ENCODE measurements at places on chromosomes 5 and 9. TPM values are rescaled to one million over a fixed set of nuclear protein-coding genes. Genes with fewer than 3 reads are reported as not detected.
A peak's percentile ranks its signal among the peaks of the same experiment; 100 is the strongest.

Gene NR2F1
- total RNA-seq = 15.9 TPM

Gene EFNA5
- total RNA-seq = 18.8 TPM

Gene CCL19
- not detected for total RNA-seq

Gene PCDHA9
- total RNA-seq = 2.5 TPM

DNA sequence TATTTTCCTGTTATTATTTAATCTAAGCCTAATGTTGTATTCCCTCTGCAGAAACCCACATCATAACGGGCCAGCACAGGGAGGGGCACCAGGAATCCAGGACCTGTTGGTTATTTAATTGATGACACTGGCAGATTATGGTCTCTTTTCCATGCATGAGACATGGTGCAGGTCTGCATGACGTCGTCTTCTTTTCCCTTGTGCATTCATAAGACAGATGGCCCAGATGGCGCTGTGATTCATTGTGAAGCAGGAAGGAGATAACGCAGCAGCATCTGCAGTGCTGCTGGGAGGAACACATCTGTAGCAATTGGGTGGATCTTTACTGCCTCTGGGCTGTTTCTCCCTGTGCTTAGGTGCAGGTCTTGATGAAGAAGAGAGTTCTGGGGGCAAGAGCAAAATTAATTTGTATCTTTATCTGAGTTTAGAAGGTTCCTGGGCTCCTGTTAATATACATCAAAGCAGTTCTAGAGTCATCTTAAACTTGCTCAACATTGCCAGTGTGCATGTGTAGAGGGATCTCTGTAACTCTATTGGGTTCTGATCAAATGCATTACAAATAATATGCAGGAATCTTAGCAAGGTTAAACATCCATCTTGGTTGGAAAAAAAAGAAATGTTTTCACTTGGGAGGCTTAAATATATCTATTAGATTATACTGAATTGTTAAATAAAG, 176.1 kb downstream of the PCSK1 start:
- no peaks in the 10 kb centered on the region for H3K36me3 ChIP-seq
- H3K27ac ChIP-seq = no peak overlapping the region
- H3K27me3 ChIP-seq = no peaks in the 10 kb centered on the region
- no peak overlapping the region for H3K4me3 ChIP-seq
- H3K4me1 ChIP-seq = no peaks in the 10 kb centered on the region
- DNase-seq = peak; percentile 55

DNA sequence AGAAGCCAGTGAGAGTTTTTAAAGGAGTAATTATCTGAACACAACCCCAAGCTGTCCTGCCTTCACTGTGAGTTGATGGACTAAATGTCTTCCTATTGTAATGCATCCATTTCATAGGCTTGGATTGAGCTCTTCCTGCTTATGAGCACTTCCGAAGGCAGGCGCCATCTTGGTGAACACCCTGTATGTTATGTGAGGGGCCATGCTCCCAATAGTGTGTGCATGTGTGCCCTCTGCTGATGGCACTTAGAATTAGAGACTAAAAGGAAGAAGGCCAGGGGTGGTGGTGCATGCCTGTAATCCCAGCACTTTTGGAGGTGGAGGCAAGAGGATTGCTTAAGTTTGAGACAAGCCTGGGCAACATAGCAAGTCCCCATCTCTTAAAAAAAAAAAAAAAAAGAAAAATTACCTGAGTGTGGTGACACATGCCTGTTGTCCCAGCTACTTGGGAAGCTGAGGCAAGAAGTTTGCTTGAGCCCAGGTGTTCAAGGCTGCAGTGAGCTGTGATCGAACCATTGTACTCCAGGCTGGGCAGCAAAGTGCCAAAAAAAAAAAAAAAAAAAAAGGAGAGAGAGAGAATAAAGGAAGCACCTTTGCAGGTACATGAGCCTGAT, 65.0 kb downstream of the C9orf152 start:
- no peak for DNase-seq

DNA sequence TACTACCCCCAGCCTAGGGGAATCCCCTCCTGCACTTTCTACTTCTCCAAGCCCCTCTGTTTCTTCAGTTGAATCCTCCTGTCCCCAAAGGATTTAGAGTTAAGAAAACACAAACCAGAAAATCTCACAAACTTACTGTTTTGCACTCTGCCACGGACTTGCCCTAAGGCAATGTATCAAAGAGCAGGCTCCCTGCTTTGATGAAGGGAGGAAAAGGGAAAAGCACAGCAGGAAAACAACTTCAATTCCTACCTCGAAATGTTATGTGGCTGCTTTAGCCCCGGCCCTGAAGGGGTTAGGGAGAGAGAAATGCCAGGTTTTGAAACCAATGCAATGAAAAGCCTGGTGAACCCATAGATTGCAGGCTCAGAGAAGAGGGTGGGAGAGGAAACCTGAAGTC, 254.7 kb downstream of the MAN2A1 start:
- H3K27me3 ChIP-seq = no peaks in the 10 kb centered on the region
- no peaks in the 10 kb centered on the region for H3K36me3 ChIP-seq
- H3K4me1 ChIP-seq = no peaks in the 10 kb centered on the region
- H3K4me3 ChIP-seq = no peak overlapping the region

- no peaks in the 10 kb centered on the region for H3K36me3 ChIP-seq
- no peak overlapping the region for H3K4me3 ChIP-seq
- DNase-seq = no peak
- no peak overlapping the region for H3K27ac ChIP-seq
- no peaks in the 10 kb centered on the region for H3K27me3 ChIP-seq
These were observed 251.8 kb upstream of the POU5F2 start for GRCh38 chr5:93993161-93993560.

DNA sequence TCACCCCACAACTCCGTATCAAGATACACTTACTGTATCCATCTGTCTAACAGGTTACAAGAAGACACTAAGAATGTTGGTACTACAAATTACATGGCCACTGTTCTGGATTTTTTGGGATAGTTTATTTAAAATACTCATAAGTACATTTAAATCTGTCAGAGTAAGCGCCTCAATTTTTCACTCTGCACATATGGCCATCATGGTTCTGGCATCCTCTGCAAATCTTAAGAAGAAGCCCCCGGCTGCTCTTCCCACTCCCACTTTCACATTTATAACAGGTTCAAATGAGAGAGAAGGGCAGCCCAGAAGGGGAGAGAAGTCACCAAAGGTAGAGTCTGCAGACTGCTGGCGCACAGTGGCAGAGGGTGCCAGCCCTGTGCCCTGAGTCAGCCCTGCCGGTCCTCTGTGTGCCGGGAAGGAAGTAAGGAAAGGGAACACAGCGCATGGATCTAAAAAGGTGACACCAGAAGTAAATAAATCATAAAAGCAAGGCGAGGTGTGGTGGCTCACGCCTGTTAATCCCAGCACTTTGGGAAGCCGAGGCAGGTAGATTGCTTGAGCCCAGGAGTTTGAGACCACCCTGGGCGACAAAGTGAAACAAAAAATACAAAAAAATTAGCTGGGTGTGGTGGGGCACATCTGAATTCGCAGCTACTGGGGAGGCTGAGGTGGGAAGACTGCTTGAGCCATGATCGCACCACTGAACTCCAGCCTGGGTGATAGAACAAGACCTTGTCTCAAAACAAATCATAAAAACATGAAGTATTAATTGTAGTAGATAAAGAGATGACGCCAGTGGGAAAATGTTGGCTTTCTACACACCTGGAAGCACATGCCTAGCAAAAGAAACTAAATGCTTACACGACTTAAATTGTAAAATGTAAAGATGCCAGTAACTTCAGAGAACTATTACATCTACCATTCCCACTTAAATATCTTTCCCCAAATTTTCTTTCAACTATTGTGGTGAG, 30.0 kb downstream of the RNF130 start:
- no peaks in the 10 kb centered on the region for H3K4me1 ChIP-seq
- H3K4me3 ChIP-seq = no peak overlapping the region
- H3K36me3 ChIP-seq = no peaks in the 10 kb centered on the region
- no peak for DNase-seq
- H3K27ac ChIP-seq = no peak overlapping the region

DNA sequence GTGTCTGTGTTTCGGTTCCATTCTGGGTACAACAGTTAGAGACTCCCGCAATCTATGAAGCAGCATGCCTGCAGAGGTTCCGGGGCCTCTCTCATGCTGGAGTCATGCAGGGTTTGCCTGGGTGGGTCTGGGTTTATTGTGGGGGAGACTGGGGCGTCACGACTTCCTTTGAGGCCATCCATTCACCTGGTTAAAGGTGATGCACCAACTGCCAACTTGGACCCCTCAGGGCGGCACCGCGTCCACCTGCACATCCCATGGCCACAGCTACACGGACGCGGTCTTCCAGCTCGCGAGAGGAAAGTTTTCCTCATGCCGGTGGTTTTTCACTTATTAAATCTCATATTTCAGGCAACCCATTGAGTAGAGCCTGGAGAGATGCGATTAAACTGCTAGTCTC, 30.9 kb upstream of the IRX4 start:
- no peak for DNase-seq
- no peak overlapping the region for H3K27ac ChIP-seq
- H3K27me3 ChIP-seq = no peaks in the 10 kb centered on the region

DNA sequence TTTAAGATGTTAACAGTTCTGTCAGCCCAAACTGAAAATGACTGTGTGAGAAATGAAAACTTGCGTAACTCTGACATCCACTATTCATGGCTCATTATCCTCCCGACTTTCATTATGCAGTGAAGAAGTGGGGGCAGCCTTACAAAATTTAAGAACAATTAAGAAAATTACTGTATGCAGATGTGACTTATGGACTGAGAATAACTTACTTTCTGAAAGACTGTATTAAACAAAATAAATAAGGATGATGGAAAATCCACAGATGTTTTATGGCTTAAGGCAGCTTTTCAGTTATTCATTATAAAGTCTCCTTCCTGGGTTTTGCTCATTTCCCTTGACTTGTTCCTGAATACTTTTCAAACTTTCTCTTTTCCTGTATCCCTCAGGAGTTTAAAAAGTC, 55.2 kb downstream of the GRIN3A start:
- H3K27me3 ChIP-seq = no peaks in the 10 kb centered on the region
- no peak for DNase-seq
- H3K27ac ChIP-seq = no peak overlapping the region

GRCh38 chr5:142767178-142767577, 3.0 kb upstream of the ARHGAP26 start:
- H3K27me3 ChIP-seq = no peaks in the 10 kb centered on the region
- H3K27ac ChIP-seq = no peak overlapping the region
- H3K4me1 ChIP-seq = peaks cover 9% of the 10 kb centered on the region
- no peak overlapping the region for H3K4me3 ChIP-seq

DNA sequence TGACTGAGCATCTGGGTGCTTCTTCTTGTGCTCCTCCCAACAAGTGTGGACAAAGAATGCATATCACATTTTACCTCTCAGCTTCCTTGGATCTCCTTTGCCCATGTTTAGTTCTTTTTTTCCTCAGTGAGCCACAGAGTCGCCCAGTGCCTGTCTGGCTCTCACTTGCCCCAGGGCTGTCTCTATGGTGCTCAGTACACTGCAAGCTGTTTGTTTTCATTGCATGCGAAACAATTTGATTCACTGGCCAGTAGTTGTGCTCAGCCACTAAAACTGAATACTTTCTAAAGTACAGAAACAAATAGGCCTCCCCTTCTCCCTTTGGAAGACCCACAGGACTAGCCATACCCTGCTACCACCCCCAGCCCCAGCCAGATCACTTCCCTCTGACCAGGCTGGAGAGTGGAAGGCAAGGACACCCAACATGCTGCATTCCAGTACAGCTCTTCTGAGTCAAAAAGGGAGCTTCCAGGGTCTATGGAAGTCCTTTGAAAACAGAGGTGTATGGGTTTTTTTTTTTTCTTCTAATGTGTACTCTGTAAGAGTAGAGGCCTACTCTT, 3.8 kb downstream of the LHFPL2 start:
- peaks cover 40% of the 10 kb centered on the region for H3K4me1 ChIP-seq
- no peaks in the 10 kb centered on the region for H3K27me3 ChIP-seq
- no peaks in the 10 kb centered on the region for H3K36me3 ChIP-seq
- H3K4me3 ChIP-seq = no peak overlapping the region
- no peak overlapping the region for H3K27ac ChIP-seq

DNA sequence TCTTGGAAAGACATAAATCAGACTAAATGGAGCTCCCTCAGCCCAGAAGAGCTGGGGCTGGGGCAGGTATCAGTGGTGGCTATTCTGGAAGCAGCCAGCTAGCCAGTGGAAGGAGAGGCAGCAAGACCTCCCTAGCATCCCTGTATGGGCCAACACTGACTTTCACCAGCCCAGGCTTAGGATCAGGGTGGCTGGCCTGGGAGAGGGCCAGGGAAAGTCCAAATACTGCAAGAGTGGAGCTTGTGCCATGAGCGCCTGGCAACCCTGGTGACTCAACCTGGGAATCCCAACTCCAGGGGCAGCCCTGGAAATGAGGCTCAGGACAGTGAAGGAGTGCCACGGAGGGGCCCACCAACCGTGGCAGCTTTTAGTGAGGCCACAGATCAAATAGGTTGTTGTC, 7.6 kb upstream of the IRF1 start:
- H3K27ac ChIP-seq = peak overlapping the region; percentile 95
- H3K4me3 ChIP-seq = no peak overlapping the region
- no peaks in the 10 kb centered on the region for H3K36me3 ChIP-seq
- peaks cover 31% of the 10 kb centered on the region for H3K4me1 ChIP-seq
- peak; percentile 38 for DNase-seq

DNA sequence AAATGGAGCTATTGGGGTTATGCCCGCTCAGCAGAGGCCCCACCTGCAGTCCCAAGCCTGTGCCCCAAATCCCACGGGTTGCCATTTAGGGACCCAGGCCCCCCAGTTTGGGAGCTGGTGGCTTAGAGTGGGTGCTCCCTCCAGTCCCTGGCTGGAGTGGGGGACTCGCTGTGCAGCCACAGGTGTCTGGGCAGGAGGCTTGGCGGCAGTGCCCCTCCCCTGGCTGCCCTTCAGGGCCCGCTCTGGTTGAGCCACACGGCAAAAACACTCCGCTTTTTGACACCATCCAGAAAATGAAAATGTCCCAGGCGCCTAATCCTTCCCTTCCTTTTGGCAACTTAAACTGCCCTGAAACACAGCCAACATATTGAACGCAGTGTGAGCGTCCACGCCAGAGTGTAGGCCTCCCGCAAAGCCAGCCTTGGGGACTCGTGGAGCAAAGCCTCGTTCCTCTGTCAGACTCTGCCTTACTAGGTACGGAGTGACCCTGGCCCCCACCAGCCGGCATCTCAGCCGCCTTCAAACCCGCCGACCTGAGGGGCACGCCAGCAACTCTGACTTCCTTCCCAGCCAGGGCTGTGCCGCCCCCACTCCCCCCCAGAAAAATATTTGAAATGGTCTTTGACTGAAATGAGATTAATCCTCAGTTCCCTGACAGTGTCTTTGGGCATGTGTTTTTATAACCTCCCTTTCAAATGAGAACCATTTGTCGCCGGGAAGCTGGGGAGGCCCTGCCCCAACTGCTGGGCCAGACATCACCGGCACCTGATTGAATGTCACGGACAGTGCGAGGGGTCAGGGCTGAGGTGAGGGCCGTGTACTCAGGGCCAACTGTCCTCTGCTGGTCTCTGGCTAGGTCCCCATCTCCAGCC, 98.5 kb upstream of the LMX1B start:
- H3K36me3 ChIP-seq = no peaks in the 10 kb centered on the region
- no peak overlapping the region for H3K27ac ChIP-seq
- no peak for DNase-seq
- no peak overlapping the region for H3K4me3 ChIP-seq
- H3K4me1 ChIP-seq = peaks cover 9% of the 10 kb centered on the region

Measured in hepatocyte (in vitro differentiated cells).